ENCODE measurements at places on chromosomes 11 and 22. TPM values are rescaled to one million over a fixed set of nuclear protein-coding genes. Genes with fewer than 3 reads are reported as not detected.

IGSF22 gene
- total RNA-seq: 0.10 TPM

PHOX2A gene
- total RNA-seq: not detected

LTO1 gene
- 18.6 TPM for total RNA-seq

MS4A3 gene
- 0.31 TPM for total RNA-seq

TMPRSS6 gene
- total RNA-seq: under 0.01 TPM

UBQLN3 gene
- 0.21 TPM for total RNA-seq

H19 gene
- total RNA-seq: not detected

FGF3 gene
- total RNA-seq: not detected

GRK3 gene
- total RNA-seq: 21.0 TPM

OR51B5 gene
- 0.31 TPM for total RNA-seq

SERPIND1 gene
- not detected for total RNA-seq
